SJCRH30 (cell line): ENCODE measurements at places on chromosomes 16 and 17.

GRCh38 chr16:66515596-66516508 lies 34.1 kb downstream of the TK2 start:
- no peak for DNase-seq

GRCh38 chr17:77526259-77526711 lies 385.5 kb downstream of the SEC14L1 start:
- no peak for DNase-seq

GRCh38 chr17:78130437-78131101 lies at the start of gene TMC8:
TMC8 (plus strand) TSS chr17:78130771; CDS start chr17:78131589, 818 bp downstream.
- DNase-seq, result peak; percentile 54

DNA sequence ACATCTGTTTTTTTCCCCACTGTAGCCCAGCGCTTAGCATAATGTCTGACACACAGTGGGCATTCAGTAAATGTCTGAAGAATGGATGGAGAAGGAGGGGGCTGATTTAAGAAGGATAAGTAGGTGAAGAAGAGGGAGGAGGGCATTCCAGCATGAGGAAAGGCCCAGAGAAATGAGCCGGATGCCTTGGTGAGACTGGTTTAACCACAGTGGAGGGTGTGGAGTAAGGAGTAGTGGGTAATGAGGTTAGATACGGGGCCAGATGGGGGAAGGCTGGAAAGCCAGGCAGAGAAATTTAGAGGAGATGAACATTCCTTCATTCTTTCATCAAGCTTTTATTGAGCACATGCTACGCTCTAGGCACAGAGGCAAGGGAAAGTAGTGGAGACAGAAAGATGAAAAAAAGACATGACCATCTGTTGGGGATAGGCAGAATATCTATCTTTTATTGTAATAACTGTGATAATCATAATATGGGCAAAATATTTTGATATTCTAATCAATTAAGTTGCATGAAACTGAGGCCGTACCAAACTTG lies 43.7 kb upstream of the NFAT5 start:
- DNase-seq, result no peak

DNA sequence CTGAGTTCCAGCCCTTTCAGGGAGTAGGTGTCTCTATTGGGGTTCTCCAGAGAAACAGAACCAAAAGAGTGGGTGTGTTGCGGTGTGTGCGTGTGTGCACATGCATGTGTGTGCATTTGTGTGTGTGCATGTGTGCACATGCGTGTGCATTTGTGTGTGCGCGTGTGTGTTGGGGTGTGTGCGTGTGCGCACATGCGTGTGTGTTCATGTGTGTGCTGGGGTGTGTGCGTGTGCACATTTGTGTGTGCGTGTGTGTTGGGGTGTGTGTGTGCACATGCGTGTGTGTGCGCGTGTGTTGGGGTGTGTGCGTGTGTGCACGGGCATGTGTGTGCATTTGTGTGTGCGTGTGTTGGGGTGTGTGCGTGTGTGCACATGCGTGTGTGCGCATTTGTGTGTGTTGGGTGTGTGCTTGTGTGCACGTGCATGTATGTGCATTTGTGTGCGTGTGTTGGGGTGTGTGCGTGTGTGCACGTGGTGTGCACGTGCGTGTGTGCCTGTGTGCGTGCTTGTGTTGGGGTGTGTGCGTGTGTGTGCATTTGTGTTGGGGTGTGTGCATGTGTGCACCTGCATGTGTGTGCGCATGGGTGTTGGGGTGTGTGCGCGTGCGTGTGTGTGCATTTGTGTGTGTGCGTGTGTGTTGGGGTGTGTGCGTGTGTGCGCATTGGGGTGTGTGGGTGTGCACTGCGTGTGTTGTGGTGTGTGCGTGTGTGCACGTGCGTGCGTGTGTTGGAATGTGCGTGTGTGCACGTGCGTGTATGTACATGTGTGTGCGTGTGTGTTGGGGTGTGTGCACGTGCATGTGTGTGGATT lies 38.4 kb upstream of the JPH3 start:
- DNase-seq, result no peak

GRCh38 chr17:28968231-28968913 lies 17.1 kb upstream of the PHF12 start:
- peak; percentile 92 for DNase-seq

- peak; percentile 53 for DNase-seq
Measured at GRCh38 chr17:63700528-63701455, 867 bp upstream of the LIMD2 start.
